ENCODE measurements at places on chromosomes 16 and 17.

DNA sequence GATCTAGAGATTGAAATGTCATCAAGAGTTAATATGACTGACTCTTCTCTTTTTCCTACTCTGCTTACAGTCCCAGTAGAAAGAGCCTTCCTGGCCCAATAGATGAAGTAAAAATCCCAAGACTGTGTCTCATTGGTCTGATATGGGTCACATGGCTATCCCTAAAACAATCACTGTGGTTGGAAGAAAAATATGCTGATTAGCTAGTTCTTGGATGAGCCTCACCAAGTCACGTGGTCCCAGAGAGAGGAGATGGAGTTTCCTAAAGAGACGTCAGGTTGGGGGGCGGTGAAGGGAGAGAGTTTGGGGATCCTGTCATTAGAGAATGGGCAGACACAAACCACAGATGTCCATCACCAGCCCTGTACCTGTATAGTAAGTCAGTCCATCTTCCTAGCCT is 466.3 kb downstream of the HAPSTR1 start:
- DNase-seq = no peak

- no peak for DNase-seq
These were observed 9.1 kb upstream of the TMEM92 start for GRCh38 chr17:50265212-50265611.

DNA sequence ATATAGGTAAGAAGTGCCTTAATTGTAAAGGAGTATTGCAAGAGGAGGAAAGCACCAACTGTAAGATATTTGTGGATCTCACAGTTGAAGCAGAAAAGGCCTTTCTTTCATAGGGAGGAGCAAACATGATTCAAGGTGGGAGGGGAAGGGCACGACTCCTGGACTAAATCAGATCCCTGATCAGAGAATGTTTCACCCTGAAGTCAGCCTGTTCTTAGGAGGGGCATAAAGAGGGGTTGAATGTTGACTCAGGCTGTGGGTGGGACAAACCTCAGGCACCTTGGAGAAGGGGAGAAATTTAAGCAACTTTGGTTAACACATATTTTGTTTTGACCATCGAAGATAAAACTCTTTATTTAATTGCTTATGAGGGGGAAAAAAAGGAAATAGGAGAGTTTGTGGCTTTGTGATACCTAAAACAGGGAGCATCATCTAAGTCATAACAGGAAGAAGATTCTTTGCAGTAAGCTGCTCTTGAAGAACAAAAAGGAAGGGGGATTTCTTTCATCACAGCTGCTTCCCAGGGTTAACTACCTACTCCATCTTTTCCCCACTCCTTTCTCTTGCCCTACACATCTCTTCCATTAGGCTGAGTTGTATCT is 158.6 kb upstream of the ZNF267 start:
- DNase-seq = no peak

GRCh38 chr17:64133546-64134215 is 3.7 kb upstream of the ERN1 start:
- DNase-seq = no peak

DNA sequence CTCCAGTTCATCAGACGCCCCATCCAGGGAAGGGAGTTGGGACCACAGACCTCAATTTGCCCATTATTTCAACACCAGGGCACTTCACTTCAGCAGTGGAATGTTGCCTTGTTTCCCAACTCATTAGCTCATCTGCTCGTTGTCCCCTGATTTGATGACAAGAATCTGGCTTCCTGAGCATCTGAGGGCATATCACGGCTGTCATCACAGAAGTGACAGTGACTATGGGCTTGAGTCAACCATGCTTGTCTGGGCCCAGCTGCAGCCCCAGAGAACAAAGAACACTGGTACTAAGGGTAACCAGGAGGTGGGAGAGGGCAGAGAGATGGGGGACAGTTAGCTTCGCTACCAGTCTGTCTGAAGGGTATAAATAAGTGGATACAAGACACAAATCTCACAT is 266.0 kb upstream of the SDK2 start:
- DNase-seq = no peak

- no peak for DNase-seq
These were observed 19.9 kb downstream of the MYH13 start for GRCh38 chr17:10352893-10353292.

DNA sequence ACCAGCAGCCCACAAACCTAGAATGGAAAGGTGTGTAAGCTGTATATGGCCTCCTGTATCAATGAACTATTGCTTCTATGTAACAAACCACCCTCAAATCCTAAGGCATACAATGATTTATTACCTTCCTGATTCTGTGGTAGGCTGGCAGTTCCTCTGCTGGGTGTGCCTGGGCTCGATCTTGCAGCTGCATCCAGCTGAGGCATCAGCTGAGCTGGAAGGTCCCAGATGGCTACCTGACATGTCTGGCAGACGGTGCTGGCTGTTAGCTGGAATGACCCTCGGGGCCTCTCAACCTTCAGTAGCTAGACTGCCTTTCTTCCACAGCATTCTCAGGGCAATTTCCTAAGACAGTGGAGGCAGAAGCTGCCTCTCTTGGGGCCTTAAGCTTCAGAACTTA is 152.7 kb downstream of the RAB11FIP4 start:
- no peak for DNase-seq
